NCI-H1436 (cell line): ENCODE measurements at places on chromosomes 4 and X.
A peak's percentile ranks its signal among the peaks of the same experiment; 100 is the strongest.

DNA sequence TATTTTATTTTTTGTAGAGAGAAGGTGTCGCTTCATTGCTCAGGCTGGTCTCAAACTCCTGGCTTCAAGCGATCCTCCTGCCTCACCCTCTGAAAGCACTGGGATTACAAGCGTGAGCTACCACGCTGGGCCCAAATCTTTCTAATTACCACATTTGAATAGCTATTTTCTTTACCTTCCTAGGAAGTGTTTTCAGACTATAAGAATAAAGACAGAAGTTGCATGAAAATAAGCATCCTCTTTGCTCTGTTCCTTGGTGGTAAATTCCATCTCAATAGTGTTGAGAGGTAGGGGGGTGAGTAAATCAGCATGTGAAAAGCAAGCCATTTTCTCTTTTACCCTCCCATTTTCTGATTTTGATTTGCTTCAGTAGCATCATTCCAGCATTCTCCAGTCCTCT lies 122.4 kb downstream of the LARP7 start:
- no peak for DNase-seq

- DNase-seq, result no peak
Measured at GRCh38 chrX:13215729-13216128, 104.1 kb downstream of the ATXN3L start.

GRCh38 chrX:103734125-103734760 lies 23.5 kb downstream of the TMEM31 start:
- DNase-seq, result peak; percentile 29

DNA sequence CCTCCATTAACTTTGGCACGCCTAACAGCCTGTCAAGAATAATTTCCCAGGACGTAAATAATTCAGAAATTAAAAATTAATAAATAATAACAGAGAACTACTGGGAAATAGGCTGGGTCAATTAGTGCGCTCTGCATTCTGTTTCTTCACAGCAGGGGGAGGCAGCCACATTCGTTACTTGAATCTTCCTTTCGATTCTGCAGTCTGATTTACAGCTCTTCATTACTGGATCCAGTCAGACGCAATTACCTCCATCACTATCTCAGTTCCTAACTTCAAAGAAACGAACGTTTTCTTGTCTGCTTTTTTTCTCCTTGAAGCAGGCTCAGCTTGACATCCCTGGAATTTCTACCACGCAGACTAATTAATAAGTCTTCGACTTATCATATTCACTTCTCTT lies 9.0 kb upstream of the RPL34 start:
- no peak for DNase-seq

DNA sequence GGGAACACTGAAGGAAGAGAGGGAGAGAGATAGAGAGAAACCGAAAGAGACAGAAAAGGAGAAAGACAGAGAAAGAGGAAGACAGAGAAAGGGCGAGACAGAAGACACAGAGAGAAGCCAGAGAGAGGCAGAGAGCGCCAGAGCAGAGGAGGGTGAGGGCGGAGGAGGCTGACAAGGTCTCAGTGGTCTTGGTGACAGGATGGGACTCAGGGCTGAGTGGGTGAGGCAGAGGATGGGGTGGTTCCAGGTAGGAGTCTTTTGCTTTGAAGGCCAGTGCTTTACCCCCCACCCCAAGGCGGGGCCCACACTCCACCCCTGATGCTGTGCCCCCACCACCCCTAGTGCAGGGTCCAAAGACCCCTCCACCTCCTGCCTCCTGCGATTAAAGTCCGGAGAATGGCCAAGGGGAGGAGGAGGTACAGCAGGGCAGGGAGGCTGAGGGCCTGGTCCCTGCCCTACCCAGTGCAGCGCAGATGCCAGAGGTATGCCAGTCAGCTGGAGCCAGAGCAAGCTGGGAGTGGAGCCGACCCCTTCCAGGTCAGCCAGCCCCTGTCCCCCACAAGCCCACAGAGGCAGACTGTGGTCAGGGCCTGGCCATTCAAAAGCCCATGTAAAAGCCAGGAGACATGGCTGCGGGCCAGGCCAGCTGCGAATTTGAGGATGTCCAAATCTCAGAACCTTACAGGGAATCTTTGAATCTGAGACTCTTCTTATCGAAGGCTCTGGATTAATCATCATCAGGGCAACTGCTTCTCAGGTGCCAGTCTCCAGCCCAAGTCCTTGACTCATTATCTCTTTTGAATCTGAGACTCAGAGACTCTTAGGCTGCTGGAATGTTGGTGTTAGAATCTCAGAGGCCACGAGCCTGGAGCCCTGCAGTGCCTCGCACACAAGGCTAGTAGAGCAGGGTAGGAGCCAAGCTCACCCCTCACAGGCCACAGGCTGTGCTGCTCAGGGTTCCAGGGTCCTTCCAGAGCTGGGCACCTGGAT lies 758 bp downstream of the IQSEC2 start:
- DNase-seq, result no peak

GRCh38 chr4:11439836-11440235 lies 11.1 kb upstream of the HS3ST1 start:
- no peak for DNase-seq

- DNase-seq, result no peak
Measured at GRCh38 chr4:99861120-99861905, 32.9 kb downstream of the LAMTOR3 start.

- DNase-seq, result no peak
Measured at GRCh38 chr4:23654791-23655190, 235.1 kb downstream of the PPARGC1A start.

DNA sequence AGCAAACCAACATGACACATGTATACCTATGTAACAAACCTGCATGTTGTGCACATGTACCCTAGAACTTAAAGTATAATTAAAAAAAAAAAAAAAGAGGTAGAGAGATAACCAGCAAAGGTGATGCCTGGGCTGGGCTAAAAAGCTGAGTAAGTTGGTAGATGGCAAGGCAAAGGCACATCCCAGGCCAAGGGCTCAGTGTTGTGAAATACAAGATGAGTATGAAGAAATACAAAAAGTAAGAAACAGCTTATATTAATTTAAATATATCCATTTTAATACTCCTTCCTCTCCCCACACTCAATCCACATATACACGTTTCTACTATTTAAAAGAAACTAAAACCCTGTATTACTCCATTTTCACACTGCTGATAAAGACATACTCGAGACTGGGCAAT lies 25.8 kb downstream of the TEC start:
- DNase-seq, result no peak

DNA sequence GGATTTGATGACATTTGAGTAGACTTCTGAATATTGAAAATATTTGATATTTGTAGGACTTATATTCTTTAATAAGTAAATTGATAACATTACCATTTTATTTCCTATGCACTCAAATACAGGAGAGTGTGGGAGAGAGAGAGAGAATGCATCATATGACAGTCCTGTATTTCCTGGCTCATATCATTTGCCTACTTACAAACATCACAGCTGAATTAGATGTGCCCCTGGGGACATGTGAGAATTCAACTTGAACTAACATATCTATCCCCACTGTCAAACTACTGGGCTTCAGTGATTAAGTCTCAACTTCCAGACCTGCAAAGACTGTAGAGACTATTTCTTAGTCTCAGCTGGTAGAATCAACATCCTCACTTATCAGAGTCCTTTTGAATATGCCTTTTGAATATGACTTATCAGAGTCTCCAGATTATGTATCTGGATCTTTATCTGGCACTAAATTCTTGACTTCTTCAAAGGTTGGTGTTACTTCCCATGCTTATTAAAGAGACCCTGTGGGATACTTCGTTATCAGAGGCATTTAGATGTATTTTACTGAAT lies 75.5 kb downstream of the PABPC4L start:
- DNase-seq, result no peak

- no peak for DNase-seq
Measured at GRCh38 chr4:7286798-7287197, 94.5 kb downstream of the SORCS2 start.

GRCh38 chr4:47788126-47788525 lies 49.7 kb downstream of the CORIN start:
- DNase-seq, result no peak

DNA sequence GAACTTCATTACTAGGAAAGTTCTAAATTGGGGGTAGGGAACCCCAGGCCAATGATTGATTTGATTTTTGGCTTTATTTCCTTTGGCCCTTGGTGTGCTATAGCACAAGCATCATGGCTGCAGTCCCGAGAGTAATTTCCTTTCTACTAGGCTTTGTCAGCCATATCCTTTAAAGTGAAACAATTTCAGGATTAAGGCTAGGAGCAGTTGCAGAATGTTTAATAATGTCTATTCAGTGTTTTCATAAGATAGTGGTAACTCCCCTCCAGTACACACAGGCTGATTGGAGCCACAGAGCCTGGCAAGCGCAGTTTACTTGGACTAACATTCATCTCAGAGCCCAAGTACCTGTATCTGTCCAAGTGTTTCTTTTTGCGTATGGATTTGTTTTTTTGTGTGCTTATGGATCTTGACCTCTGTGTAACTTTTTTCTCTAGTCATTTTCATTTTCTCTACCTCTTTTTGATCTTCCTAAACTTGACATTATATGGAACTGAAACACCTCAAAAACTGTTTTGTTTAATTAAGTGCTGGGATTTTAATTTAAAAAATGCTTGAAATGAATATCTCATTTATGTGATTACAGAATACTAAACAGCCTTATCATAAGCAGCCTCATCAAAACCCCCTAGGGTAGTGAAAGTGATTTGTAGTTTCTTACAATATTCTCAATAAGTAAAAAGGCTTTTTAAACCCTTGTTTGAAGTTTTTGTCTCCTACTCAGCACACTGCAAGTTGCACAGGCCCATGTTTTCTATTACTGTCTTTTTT lies 7.5 kb downstream of the STIM2 start:
- DNase-seq, result no peak

GRCh38 chr4:146190456-146190855 lies 14.9 kb downstream of the LSM6 start:
- no peak for DNase-seq

DNA sequence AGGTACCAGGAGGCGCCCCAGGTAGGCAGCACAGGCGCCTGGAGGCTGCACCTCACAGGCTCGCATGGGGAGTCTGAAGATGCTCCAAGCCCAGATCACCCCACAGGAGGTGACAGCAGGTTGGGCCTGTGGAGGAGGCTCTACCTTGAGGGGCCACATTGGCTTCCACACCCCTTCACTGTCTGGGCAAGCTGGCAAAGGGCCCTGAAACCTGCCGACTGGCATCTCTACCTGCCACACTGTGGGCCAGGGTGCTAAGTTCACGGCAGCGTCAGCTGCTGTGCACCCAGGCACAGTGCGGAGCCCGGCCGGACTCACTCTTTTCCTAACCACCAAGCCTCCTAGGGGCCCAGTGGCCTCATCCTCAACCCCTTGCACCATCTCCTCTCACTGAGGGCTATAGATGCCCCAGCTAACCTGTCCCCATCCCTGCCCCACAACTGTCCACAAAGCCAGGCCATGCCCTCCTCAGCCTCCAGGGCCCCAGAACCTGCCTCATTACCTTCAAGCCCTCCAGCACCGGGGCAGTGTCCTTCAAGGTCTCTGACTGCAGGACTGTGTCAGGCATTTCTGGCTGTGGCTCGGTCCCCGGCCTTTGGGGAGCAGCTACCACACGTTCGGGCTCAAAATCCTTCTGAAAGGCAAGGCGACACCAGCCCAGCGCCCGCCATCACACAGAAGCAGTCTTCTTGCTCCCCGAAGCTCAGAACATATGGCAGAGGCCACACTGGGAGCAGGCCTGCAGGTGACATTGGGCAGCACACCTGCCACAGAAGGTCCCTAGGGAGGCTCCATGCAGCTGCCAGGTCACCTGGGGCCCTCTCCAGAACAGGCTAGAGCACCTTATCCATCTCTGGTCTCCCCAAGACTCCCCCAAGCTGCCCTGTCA lies 28.8 kb downstream of the FGFR3 start:
- no peak for DNase-seq

- peak; percentile 45 for DNase-seq
Measured at GRCh38 chr4:168480931-168481611, 779 bp upstream of the DDX60L start.

GRCh38 chr4:7818399-7818911 lies 121.2 kb downstream of the AFAP1 start:
- DNase-seq, result no peak

DNA sequence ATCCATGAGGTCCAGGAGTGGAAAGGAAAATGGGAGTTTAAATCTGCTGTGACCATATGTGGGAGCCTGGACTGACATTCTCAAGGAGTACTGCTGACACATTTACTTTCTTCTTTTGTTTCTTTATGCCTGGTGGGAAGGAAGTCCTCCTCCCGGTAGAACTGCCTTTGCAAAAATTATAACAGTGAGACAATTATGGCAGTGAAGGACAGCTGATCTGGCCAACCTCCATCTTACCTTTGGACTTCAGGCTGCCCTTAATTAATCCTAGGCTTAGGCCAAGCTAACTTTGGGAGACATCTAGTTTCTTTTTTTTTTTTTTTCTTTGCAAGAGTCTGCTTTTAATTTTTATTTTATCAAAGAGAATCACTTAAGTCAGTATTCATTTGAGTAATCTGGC lies 61.3 kb downstream of the SPINK2 start:
- no peak for DNase-seq
